ENCODE measurements at places on chromosomes 6 and 20. TPM values are rescaled to one million over a fixed set of nuclear protein-coding genes. Genes with fewer than 3 reads are reported as not detected.
A peak's percentile ranks its signal among the peaks of the same experiment; 100 is the strongest.

DNA sequence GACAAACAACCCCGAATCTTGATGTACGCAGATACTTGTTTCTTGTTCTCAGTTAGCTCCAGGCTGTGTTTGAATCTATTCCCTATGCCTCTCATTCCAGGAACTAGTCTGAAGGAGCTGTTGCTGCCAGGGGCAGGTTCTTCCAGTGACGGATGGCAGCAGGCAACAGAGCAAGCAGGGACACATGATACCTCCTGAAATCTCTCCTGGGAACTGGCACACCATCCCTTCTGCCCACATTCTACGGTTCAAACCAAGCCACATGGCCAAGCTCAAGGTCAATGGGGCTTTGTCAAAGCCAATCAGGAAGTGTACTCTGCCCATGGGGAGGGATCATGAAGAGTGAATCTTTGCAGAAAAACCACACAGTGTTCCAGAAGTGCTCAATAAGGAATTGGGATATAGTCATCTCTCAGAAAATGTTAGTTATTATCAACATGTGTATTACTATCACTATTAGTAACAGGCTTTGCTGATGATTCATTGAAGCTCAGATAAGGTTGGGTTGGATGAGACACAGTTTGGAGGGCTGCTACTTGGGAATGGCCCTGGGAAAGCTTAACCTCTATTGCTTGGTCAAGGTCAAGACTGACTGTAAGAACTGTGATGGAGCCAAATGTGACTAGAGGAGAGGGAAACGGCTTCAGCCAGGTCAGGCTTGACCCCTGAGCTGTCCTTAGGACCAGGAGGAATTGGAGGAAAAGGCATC lies 454.9 kb downstream of the PTPRT start:
- no peak for DNase-seq

DNA sequence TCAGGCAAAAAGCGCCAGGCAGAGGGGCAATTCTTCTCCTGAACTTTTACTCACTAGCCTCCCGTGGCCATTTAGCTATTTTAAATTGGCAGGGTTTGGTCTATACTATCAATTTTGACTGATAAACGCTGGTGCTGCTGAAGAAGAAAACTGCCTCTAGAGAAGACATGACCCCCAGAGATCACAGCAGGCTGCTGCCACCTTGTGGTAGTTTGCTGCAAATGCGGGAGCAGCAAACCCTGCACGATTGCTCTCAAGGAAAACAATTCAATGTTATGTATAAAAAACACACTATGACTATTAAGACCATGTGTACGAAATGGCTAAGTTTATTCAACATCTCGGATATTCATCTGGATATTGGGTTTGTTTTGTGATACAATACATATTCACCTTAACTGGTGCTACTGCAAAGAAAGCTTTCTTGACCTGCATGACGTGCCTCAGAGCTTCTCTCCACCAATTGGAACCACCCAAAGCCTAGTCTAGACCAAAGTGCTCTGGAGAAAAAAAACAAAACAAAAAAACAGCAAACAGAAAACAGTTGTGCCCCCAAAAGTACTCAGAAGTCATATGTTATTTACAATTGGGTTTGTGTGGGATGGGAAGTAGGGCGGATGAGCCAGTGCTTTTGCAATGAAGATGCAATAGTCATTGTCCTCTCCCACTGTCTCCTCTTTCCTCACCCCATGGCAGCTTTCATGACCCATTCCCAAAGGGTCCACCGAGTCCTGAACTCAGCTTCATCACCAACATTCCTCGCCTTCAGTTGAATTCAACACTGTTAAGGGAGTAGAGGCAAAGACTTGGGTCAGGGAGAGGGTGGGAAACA lies 19.6 kb upstream of the IL17F start:
- DNase-seq = no peak

- no peak for DNase-seq
Observed at GRCh38 chr6:25627001-25627400, 25.0 kb upstream of the SCGN start.

FRMD1 gene
- 0.83 TPM for total RNA-seq

GRCh38 chr6:159134701-159135364 lies 34.4 kb upstream of the FNDC1 start:
- no peak for DNase-seq

ANKRD66 gene
- total RNA-seq = not detected

DNA sequence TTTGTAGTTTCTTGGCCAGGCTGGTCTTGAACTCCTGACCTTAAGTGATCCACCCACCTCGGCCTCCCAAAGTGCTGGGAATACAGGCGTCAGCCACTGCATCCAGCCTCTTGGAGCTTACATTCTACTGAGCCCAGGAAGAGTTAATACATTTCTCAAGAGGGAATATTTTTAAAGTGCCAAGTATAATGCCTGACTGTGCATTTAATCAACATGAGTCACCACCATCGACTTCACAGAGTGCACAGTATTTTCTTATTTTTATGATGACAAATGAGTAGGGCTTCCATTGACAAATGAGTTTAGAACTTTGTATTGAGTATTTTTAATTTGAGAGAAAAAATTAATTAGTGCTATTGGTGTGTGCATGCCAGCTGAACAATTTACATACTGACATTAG lies 72.2 kb downstream of the SASH1 start:
- DNase-seq = no peak

GRCh38 chr6:30690403-30691207 lies at the start of gene NRM:
Gene NRM, minus strand, starts transcription at chr6:30690984. Its CDS starts 10 bp downstream, at chr6:30690974.
- peak; percentile 97 for DNase-seq

DNA sequence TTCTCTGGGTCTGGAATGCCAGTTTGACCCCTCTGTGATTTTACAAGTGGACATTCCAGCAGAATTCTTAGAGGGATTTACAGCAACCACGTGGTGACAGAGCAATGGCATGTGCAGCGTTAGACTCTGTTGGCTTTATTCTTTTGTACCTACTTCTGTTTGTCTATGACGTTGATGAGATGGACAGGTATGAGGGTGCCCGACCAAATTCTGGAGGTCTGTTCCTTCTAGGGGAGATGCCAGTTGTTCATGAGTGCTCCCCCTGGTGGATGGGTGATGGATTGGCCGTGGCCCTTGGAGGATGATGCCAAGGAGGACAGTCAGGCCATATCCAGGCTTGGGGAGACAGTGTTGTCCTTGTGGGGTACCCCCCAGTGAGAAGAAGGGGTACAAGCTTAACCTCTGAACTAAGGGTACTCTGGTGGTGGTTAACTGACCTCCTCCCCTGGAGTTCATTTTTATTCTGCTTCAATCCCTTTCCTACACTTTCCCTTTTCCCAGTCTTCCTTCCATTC lies 198.6 kb downstream of the DTNBP1 start:
- no peak for DNase-seq

DNA sequence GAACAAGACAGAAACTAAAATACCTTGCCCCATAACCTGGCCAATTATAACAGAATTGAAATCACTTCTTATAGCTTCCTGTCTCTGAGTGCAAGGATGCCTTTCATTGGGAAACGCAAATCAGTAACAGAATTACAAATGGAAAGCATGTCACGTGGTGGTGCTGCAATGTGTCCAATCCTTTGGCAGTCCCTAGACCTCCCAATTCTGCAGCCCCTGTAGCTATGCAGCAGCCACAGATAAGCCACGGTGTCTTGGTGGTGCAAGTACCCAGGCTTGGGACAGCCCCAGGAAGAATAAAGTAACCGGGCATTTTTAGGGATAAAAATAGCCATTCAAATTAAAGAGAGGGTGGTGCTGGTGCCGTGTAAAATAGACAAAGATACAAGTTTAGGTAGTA lies 134.6 kb upstream of the CCN2 start:
- DNase-seq = no peak

- no peak for DNase-seq
Observed at GRCh38 chr6:106446983-106447382, 86.5 kb downstream of the CRYBG1 start.

SSTR4 gene
- total RNA-seq = not detected

ALDH5A1 gene
- total RNA-seq = 2.8 TPM

WFDC12 gene
- not detected for total RNA-seq

GRCh38 chr6:27757307-27757706 lies 154.9 kb downstream of the OR2B2 start:
- no peak for DNase-seq

- no peak for DNase-seq
Observed at GRCh38 chr20:10634683-10635411, 39.0 kb downstream of the JAG1 start.

GRCh38 chr6:159679091-159680077 lies 13.7 kb downstream of the SOD2 start:
- DNase-seq = no peak

GRCh38 chr6:137951064-137951597 lies 84.1 kb downstream of the TNFAIP3 start:
- DNase-seq = no peak

PLCB4 gene
- 14.3 TPM for total RNA-seq

- DNase-seq = no peak
Observed at GRCh38 chr20:62606551-62607201, 35.6 kb upstream of the SLCO4A1 start.

CST5 gene
- total RNA-seq = not detected

DNA sequence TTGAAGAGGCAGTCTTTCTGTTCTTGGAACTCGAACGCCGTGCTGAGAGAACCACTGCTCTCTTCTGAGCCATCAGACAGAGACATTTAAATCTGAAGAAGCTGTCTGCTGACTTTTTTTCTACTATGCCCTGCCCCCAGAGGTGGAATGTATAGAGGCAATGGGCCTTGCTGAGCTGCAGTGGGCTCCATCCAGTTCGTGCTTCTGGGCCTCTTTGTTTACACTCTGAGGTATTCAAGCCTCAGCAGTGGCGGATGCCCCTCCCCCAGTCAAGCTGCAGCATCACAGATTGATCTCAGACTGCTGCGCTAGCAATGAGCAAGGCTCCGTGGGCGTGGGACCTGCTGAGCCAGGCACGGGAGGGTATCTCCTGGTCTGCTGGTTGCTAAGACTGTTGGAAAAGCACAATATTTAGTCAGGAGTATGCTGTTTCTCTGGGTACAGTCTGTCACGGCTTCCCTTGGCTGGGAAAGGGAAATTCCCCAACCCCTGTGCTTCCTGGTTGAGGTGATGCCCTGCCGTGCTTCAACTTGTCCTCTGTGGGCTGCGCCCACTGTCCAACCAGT lies 526.8 kb downstream of the CD109 start:
- DNase-seq = no peak

DNA sequence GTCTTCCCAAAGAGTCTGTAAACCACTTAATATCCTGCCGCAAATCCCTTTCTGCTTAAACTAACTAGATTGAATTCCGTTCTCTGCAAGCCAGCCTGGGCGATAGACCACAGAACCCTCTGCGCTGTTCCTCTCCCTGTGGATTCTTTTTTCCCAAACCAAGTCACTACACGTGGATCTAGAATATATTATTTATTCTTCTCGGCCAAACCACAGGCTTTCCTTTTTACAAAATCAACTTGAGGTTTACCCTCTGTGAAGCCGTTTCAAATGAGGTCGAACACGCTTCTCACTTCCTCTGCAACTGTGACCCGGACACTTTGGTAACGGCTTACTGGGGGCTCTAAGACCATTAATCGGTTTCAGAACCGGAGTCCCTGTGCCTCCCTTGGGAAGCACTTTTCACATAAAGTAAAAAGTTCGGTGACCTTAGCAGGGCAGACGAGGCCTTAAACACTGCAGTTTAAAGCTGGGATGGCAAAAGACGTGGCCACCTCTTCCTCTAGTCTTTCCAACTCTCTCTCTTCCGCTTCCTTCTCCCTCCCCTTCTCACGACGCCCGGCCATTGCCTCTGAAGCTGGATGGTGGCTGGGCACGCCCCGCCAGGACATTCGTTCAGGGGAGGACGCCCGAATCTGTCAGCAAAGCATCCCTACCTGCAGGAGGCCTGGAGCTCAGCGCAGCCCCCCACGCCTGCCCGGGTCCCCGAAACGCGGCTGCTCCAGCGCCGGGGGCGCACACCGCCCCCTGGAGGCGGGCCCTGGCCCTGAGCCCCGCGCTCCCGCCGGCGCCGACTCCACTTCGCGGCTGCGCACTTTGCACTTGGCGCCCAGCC lies 55.0 kb upstream of the FOXC1 start:
- peak; percentile 86 for DNase-seq

CDC25B gene
- 59.8 TPM for total RNA-seq

UNC5CL gene
- 1.1 TPM for total RNA-seq

DNA sequence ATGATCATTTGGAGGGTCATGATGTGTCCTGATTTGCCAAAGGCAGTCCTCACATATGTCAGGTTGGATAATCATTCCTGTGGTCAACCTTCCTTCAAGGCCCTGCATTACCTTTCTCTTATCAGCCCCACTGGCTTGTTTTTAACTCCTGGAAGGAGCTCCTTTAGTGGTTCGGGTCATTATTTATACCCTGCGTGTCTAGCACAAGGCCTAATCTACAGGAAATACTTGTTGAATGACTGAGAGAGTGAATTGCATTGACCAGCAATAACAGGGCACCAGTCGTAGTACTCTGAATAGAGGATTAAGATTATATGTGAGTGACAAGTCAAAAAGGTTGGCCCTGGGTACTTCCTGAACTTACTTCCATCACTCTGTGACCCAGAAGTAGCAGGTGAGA lies 4.5 kb downstream of the HIVEP2 start:
- no peak for DNase-seq

- DNase-seq = no peak
Observed at GRCh38 chr6:16982807-16983206, 119.0 kb upstream of the STMND1 start.

TRIM10 gene
- not detected for total RNA-seq

MCHR2 gene
- 0.36 TPM for total RNA-seq

GRCh38 chr6:33988121-33989015 lies 157.5 kb downstream of the GRM4 start:
- no peak for DNase-seq

NOX3 gene
- not detected for total RNA-seq

- no peak for DNase-seq
Observed at GRCh38 chr20:23823621-23824324, 2.8 kb downstream of the CST2 start.

- no peak for DNase-seq
Observed at GRCh38 chr20:2399390-2399789, 18.7 kb downstream of the TGM6 start.

DNA sequence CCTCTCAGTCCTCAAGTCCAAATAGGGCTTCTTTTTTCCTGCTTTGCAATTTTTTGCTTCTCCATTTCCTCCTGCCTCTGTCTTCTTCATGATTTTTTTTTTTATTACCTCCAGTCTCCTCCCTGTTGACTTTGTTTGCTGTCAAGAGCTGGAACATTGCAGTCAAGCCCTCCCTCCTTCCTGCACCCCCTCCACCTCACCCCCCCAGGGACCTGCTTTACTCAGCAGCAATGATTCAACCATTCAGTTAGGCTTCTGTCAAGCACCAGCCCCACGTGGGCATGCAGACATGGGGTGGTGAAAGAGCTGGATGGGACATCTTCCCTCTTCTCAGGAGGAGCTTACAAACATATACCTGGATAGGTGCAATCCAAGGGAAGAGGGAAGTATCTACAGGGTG lies 142.4 kb downstream of the LRFN2 start:
- DNase-seq = no peak

DNA sequence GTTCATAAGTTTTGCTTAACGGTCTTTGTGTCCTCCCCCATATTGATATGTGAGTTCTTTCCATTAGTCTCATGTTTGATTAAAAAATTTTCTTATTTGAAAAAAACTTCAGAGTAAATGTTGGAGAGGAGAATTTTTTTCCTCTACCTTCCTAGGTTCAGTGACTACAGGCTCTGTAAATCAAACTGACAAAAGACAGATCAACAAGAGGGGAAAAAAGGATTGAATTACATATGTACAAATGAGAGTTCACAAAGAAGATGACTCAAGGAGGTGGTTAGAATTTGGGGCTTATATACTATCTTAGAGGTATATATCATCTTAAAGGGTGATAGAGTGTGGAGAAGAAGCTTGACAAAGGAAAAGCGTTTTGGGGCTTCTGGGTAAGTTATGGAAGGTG lies 5.6 kb downstream of the TMC2 start:
- DNase-seq = no peak

TFAP2A gene
- total RNA-seq = 0.36 TPM

GRCh38 chr20:62706344-62706743 lies 2.3 kb upstream of the NTSR1 start:
- DNase-seq = no peak

GRCh38 chr6:151254451-151255081 lies 14.8 kb downstream of the AKAP12 start:
- no peak for DNase-seq
